ENCODE measurements at places on chromosomes 7 and 10. TPM values are rescaled to one million over a fixed set of nuclear protein-coding genes. Genes with fewer than 3 reads are reported as not detected.

DNA sequence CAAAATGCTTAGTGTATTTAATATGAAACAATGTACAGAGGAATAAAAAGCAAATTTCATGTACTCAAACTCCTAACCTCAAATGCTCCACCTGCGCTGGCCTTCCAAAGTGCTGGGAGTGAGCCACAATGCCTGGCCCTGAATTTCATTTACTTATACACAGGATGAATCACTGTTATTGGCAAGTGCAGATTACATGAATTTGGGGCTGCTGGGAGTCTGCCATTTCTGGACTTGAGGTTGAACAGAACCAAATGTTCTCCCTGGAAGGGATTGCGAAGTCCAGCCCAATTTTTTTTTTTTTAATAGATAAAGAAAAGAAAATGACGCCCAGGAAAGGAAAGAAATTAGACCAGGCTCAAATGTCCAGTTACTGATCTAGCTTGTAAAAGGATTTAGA, 6.8 kb upstream of the CSTF2T start:
- H3K27me3 ChIP-seq = no peaks in the 10 kb centered on the region

The C1QL3 gene
- 1.00 TPM for total RNA-seq

GRCh38 chr7:876077-876971, at the start of gene GET4:
TSS of gene GET4 (plus strand) at chr7:876554. CDS start at chr7:876646, 92 bp downstream.
- peak within 1 kb of the TSS; percentile 76 for H3K4me3 ChIP-seq
- DNase-seq = peak; percentile 90
- H3K36me3 ChIP-seq = peaks cover 14% of the 10 kb centered on the region
- H3K27me3 ChIP-seq = no peaks in the 10 kb centered on the region
- H3K4me1 ChIP-seq = no peaks in the 10 kb centered on the region

The SFTPD gene
- total RNA-seq = 0.22 TPM

- H3K36me3 ChIP-seq = no peaks in the 10 kb centered on the region
- DNase-seq = no peak
- no peak overlapping the region for H3K27ac ChIP-seq
- no peak overlapping the region for H3K4me3 ChIP-seq
These were observed 429.3 kb upstream of the TPK1 start for GRCh38 chr7:145265180-145265579.

DNA sequence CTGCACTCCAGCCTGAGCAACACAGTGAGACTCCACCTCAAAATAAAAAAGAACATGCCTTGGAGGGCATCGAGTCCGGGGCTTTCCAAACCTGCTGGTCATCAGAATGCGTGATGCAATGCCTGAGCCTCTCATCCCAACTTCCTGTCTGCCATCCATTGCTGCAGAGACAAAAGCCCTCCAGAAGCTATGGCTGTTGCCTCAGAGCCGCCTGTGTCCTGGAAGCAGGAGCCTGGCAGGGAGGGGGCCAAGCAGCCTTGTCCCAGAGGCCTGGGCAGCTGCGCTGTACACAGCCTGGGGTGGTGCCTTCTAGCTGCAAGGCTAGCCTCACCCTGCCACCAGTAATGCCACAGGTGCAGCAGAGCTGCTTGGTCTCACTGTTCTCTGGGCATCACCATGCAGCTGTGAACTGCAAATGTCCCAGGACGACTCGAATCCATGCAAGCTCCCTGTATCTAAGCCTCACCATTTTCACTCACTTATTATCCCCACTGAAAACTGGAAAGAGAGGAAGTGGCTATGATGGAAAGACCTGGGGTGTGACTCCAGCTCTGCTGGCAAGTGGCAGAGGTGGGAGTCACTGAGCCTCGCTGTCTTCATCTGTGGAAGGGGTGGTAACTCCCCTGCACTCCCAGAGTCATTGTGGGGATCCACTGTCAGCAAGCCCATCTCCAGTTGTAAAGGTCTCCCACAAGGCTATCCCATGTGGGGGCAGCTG, 7.0 kb downstream of the ALOX5 start:
- H3K4me1 ChIP-seq = no peaks in the 10 kb centered on the region
- DNase-seq = no peak
- no peak overlapping the region for H3K4me3 ChIP-seq
- no peak overlapping the region for H3K27ac ChIP-seq
- peaks cover 5% of the 10 kb centered on the region for H3K27me3 ChIP-seq
- no peaks in the 10 kb centered on the region for H3K36me3 ChIP-seq

The RAPGEF5 gene
- 1.0 TPM for total RNA-seq

Data from astrocyte (in vitro differentiated cells and primary cell).